ENCODE measurements at places on chromosomes 3 and 15.

DNA sequence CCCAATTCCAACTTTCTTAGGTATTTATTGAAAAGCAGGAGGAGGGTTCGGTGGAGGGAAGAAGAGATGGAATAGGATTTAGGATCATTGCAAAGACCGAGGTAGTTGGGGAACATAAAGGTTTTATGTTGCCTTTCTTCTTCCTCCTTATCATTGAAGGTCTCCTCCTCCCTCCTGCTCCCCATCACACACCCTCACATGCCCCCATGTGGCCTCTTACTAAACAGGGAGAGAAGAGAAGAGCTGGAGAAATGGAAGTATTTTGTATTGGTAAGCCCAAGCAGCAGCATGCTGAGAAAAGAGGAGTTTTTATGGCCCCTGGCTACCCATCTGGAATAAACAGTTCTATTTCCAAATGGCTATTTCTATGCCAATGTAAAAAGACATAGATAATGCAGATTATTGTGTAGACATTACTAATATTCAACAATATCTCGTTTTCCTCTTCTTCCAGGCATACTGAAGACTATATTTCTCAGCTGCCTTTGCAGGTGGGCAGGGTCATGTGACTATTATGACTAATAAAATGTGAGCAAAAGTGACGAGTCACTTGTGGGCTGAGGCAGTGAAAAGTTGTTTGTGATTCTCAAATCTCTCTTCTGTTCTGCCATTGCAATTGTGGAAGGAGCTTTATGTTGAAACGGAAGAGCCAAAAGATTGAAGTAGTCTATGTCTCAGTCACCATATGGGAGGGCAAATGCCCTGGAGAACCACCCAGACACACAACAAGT is 5.2 kb upstream of the GPR176 start:
- no peak for DNase-seq

- no peak for DNase-seq
Observed at GRCh38 chr15:89566621-89567294, 8.5 kb upstream of the TICRR start.

DNA sequence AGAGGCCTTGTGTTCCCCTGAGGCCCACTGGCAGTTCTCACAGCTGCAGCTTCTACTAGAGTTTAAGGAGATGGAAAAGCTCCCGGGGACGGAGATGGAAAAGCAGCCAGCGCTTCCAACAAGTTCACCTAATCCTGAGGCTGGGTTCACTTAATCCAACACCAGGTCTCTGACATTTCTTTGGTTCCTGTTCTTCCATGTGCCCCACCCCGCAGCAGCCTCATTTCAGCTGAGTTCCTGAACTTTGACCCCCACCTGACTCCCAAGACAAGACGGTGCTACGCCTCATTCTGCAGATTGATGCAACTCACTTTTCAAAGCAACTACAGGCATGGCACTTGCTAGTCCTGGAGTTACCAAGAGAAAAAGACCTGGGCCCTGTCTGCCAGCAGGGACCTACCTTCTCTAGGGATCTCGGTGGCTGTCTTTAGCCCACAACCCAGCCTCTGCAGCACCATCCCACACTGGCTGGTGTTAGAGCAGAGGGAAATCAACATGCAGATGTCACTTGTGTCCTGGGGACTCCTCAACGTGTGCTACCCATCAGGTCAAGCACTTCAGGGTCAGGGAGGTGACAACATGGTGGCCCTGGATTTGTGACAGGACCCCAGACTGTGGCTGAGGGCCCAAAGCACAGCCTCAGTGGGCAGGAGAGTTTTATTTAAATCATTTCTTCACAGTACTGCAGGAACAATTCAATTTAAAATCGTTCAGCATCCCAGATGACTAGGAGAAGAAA is 406.1 kb downstream of the VPS13C start:
- DNase-seq: no peak

DNA sequence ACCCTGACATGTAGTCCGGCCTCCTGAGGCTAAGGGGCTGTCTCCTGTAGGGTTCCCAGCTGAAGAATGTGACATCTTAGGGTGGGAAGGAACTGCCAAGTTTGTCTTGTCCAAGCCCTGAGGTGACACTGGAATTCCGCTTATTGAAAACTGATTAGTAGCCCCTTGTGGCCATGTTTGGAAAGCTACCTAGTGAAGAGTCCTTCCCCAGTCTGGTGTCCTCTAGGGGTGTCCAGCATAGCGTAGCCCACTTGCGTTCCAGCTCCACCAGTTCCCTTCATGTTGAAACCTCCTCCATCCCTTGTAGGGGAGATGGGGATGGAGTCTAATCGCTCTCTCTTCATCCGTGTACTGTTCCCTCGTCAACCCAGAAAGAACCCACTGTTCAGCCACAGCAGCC is 79.5 kb downstream of the CHDH start:
- DNase-seq: no peak
